Stimulated activated CD4-positive, alpha-beta T cell treated with anti-CD3 and anti-CD28 coated beads, Interleukin-1b, Interleukin-23, amount 100 ng/mL, for 1 hour (primary cell): ENCODE measurements at places on chromosomes 2 and 18.

DNA sequence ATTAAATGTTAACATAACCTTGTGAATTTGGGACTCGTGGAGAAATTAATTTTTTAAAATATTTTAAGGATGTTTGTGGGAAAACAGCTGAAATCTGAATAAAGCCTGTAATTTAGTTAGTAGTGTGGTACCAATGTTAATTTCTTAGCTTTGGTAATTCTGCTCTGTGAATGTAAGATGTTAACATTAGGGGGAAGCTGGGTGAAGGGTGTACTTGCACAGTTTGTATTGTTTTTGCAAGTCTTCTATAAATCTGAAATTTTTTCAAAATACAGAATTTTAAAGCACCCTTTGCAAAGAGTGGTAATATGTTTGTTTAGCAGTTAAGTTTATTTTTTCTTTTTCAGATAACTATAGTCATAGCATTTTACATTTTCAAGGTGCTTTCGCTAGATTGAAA, 4.5 kb downstream of the PTPRM start:
- DNase-seq = no peak

GRCh38 chr2:186365406-186365805, 120.7 kb upstream of the ZC3H15 start:
- no peak for DNase-seq

GRCh38 chr18:67514901-67515540, 1.5 kb downstream of the DSEL start:
- no peak for DNase-seq

DNA sequence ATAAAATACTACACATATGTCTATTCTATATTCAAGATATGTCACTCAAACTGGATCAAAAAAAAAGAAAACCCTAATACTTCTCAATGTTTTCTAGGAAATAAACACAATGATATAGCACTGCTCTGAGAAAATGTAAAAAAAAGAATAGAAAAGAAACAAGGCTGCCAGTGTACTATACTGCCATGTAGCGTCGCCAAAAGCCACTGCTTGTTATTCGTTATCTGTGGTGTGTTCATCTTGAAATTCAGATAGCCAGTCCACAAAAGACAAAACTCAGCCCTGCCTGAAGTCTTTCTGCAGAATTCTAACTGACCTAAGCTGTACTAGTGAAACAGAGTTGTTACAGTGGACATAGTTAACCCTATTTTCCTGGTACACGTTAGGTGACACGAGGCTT, 12.2 kb upstream of the YPEL5 start:
- no peak for DNase-seq

DNA sequence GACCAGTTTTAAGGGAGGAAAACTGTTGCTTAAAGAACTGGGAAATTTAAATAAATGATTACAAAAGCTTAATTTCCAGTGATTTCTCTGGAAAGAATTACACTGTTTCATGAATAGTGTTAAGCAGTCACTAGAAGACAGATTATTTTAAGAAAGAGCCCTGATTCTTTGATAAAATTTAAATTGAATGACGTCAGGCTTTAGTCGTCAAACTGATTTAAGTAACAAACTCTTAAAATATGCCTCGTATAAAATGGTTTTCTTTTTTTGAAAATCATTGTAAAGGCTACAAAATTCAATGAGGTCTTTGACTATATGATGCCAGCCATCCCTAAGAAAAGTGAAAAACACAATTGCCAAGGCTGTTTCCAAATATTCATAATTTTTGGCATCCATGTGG, 465.0 kb downstream of the NR4A2 start:
- DNase-seq = no peak
